Left colon (tissue), 2 donors: ENCODE measurements at places on chromosomes 7 and 10. TPM values are rescaled to one million over a fixed set of nuclear protein-coding genes. Genes with fewer than 3 reads are reported as not detected.

Gene FAM25C
- total RNA-seq, result not detected

Gene PDZD8
- 78.5 TPM for total RNA-seq

Gene AGR2
- 725 TPM for total RNA-seq

Gene NODAL
- not detected for total RNA-seq

Gene SEC61A2
- 5.8 TPM for total RNA-seq

Gene PRF1
- total RNA-seq, result 4.3 TPM

Gene TCAF2
- 2.1 TPM for total RNA-seq

Gene TMEM196
- not detected for total RNA-seq

Gene TMEM213
- total RNA-seq, result not detected

Gene ZNF239
- total RNA-seq, result 1.6 TPM

Gene TEX36
- total RNA-seq, result not detected

Gene GAD2
- not detected for total RNA-seq

Gene CPEB3
- total RNA-seq, result 6.9 TPM

Gene ASB4
- 0.40 TPM for total RNA-seq

Gene C7orf57
- total RNA-seq, result not detected

Gene PTPRN2
- total RNA-seq, result 40.7 TPM

Gene KIAA1549
- total RNA-seq, result 2.7 TPM

Gene LDB3
- 0.31 TPM for total RNA-seq

Gene H2BK1
- total RNA-seq, result not detected

Gene PLEKHA1
- total RNA-seq, result 41.5 TPM

Gene TMEM72
- 25.0 TPM for total RNA-seq

Gene FEZF1
- not detected for total RNA-seq

Gene TCERG1L
- total RNA-seq, result not detected

Gene CUBN
- 0.37 TPM for total RNA-seq

Gene GPC2
- total RNA-seq, result 4.0 TPM

Gene CLDN3
- 781 TPM for total RNA-seq

Gene LRRC4
- 0.24 TPM for total RNA-seq

Gene IL15RA
- 15.4 TPM for total RNA-seq

Gene MCM10
- 5.0 TPM for total RNA-seq

Gene SNCG
- total RNA-seq, result 6.8 TPM

Gene AKR1D1
- total RNA-seq, result not detected

Gene CYP3A7
- 0.34 TPM for total RNA-seq

Gene SLIT1
- 0.25 TPM for total RNA-seq

Gene SPDYE2B
- total RNA-seq, result not detected

Gene CFAP70
- total RNA-seq, result 0.98 TPM

Gene MKX
- total RNA-seq, result 0.06 TPM

Gene AOAH
- total RNA-seq, result 32.0 TPM

Gene SAP25
- 1.1 TPM for total RNA-seq

Gene SEMA3E
- 2.2 TPM for total RNA-seq
